Stimulated activated CD4-positive, alpha-beta T cell treated with anti-CD3 and anti-CD28 coated beads, Interleukin-12 subunit alpha, Interleukin-12 subunit beta, amount 100 ng/mL, for 48 hours (primary cell): ENCODE measurements at places on chromosomes 16 and 17.

DNA sequence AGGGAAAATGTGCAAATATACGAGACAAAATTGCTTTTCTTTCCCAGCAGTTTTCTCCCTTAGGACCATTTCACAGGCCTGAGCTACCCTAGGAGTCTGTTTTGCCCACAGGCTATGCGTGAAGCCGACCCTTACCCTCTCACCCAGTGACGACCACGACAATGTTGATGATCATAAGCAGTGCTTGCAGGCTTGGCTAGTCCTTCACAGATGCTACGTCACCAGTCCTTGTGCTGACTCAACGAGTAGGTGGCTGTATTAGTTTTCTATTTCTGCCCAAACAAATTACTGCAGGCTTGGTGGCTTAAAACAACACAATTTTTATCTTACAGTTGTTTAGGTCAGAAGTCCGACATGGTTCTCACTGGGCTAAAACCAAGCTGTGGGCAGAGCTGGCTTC is 574.6 kb upstream of the HSBP1 start:
- no peak for DNase-seq

- no peak for DNase-seq
Measured at GRCh38 chr17:16877099-16877498, 94.8 kb downstream of the TNFRSF13B start.

DNA sequence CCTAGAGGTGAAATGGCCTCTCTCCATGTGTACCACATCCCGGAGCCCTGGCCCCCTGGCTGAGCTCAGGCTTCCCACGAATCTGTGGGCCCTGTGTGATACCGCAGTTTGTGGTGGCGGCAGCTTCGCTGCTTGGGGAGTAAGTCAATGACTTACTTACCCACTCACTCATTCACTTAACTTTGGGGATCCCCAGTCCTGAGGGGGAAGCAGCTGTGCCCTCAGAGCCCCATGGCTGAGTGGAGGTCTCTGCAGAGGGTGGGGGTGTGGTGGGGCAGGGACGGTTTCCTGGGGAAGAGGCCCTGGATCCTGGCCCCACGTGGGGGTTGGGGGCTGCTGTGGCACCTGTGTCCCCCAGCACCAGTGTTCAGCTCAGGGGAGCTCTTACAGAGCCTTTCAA is 13.2 kb downstream of the KCNJ12 start:
- no peak for DNase-seq

- DNase-seq = no peak
Measured at GRCh38 chr17:45688820-45689219, 95.3 kb upstream of the CRHR1 start.

GRCh38 chr16:17964196-17964595 is 372.3 kb downstream of the NPIPA8 start:
- no peak for DNase-seq

GRCh38 chr16:56115817-56116576 is 75.3 kb upstream of the GNAO1 start:
- DNase-seq = no peak

DNA sequence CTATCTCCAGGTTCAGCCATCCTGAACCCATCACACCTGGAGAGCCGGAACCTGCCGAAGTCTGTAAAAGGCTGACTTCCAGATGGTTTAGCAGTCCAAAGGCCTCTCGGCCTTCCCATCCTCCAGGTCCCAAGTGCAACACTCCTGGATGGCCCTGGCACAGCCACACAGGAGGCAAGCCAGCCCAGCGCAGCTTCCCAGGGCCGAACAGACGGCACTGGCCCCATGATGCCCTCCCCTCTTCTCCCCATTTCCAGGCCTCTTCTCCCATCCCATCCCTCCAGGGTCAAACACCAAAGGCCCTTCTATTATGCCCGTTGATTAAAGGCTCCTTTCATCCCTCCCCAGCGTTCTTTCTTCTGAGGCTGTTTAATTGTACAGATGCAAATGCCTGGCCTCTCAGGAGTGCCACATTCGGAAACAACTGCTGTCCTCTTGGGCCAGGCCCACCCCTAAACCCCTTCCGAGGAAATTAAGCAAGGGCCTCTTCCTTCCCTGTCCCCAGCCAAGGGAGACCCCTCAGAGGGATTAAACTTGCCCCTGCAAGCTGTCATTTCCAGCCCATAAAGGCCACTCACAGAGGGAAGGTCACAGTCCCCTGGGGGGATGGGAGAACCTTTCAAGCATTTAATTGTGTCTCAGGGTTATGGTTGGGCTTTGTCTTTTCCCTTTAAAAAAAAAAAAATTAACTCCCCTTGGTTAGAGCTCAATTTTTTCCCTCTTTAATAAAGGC is 30.8 kb downstream of the AXIN2 start:
- no peak for DNase-seq

- DNase-seq = no peak
Measured at GRCh38 chr16:64864232-64864809, 257.5 kb downstream of the CDH11 start.

GRCh38 chr17:50056217-50056960 is 479 bp downstream of the ITGA3 start:
- no peak for DNase-seq
